HEK293T (cell line): ENCODE measurements at places on chromosomes 13 and 19.
A peak's percentile ranks its signal among the peaks of the same experiment; 100 is the strongest.

GRCh38 chr19:29537601-29538000 is 11.8 kb downstream of the VSTM2B start:
- no peak for DNase-seq

GRCh38 chr13:113063091-113063491 is 42.5 kb upstream of the F7 start:
- DNase-seq = no peak

- DNase-seq = no peak
Observed at GRCh38 chr19:11989112-11989456, 24.2 kb downstream of the ZNF763 start.

DNA sequence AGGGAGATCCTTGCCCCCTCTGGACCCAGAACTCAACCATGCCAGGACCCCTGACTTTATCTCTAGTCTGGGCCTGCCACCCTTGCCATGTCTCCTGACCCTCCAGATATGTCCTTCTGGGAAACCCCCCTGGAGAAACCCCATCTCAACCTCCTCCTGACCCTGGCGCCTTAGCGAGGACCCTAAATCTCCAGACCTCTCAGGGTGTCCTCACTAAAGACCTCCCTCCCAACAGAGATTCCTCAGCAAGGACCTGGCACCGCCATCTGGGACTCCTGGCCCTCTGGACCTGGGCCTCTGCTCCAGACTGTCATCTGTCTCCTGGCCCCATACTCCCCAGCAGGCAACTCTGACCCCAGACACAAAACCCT is 1.3 kb downstream of the KCNK6 start:
- DNase-seq = no peak

DNA sequence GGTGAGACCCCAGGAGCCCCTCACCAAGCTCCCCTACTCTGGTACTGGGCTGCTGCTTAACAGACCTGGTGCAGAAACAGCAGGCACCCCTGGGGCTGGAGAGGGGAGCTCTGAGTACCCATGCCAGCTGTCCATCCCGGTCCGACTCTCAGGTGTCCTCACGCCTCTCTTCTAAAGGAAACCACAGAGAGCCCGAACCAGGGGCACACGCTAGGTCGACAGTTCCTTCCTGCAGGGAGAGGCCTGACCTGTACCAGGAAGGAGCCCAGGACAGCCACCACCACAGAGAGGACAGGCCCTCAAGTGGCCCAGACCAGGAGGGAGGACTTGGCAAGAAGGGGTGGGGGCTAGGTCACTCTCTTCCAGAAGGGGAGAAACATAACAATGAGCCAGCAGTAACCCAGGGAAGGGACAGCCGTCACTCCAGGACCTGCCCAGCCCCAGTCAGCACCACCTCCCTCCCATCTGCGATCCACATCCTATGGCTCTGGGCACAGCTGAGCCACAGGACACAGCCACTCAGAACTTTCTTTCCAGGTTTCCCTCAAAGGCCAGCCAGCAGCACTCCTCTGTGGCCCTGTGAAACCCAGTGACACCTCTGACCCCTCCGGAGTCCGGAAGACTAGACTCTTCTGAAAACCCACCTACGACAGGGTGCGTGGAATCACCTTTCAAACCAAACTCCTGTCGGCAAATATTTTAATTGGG is 13.0 kb upstream of the SLC35E1 start:
- DNase-seq = no peak

DNA sequence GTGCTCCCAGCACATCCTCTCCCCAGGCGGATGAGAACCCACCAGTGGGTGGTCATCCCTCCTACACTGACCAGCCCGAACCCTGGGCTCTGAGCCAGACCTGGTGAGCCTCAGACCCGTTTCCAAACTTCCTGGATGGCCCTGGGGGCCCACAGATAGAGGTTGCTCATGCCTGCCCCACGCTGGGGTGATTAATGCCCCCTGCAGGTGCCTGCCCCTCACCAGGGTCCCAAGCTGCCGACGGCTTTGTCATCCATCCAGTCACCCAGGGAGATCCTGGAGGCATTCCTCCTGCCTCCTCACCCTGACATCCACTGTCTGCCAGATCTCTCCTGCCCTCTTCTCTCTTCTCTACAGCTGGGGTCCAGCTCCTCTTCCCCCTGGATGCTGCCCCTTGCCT is 28.4 kb upstream of the PLA2G4C start:
- DNase-seq = no peak

GRCh38 chr19:48397263-48398101 is 4.0 kb downstream of the GRIN2D start:
- DNase-seq = no peak

DNA sequence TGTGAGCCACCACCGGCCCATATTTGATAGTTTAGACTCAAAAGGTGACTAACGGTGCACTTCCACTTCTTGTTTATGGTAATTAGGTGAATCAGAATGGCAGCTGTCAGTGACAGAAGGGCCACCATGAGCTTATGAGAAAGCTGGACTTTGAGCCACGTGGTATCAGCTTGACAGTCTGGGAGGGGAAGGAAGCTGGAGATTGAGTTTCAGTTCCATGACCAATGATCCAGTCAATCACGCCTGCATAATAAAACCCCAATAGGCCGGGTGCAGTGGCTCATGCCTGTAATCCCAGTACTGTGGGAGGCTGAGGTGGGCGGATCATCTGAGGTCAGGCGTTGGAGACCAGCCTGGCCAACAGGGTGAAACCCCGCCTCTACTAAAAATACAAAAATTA is 8.2 kb downstream of the EID2B start:
- DNase-seq = no peak

DNA sequence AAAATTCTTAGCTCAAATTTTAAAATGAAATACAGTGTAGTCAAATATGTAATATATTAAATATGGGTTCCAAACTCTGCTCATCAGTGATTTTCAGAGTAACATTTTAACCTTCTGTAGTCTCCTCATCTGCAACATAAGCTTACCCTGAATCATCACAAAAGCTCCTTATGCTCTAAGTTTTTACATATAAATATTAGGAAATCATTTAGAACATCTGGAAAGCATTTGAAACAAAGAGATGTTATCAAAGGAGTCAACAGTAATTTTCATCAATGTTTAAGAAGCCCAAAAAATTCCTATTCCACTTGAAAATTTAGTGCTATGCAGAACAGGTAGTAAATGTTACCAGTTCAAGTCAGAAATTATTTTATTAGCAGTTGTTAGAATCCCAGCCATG is 224.7 kb downstream of the DCT start:
- DNase-seq = no peak

GRCh38 chr19:17996826-17997316 is 11.1 kb upstream of the ARRDC2 start:
- peak; percentile 90 for DNase-seq

DNA sequence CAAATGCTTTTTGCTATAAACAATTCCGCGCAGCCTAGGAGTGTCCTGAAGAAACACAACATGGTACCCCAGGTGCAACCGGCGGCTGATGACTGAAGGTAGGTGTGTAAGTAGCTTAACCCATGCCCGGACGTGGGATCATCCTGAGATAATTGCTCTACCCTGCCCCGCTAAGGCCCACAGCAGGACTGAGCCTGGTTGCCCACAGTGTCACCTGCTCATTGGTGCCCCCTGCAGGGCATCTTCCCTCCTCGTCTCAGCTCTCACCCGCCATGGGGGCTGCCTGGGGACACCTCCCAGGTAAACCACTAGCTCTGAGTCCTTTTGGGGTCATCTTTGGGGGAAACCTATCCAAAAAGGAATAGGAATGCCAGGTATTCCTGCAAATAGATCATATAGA is 22.3 kb downstream of the TMEM161A start:
- DNase-seq = peak; percentile 65

DNA sequence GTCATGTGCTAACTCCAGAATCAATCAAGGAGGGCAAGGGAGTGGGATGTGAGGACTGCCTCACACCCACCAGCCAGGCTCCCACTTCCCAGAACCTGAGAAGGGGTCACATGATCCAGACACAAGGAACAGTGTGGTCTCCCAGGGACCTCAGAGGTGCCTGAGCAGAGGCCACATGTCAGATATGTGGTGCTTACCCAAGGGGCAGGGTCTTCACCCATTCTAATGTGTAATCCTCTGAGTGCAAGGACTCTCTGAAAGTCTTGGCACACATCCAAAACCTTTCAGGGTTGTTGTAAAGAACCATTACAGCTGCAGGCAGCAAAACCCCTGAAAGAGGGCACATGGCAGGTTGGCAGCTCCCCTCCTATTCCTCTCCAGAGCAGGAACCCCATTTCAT is 656.6 kb downstream of the UQCRFS1 start:
- no peak for DNase-seq

- DNase-seq = no peak
Observed at GRCh38 chr13:71754407-71754974, 112.5 kb downstream of the DACH1 start.

GRCh38 chr19:1782521-1782920 is 29.2 kb downstream of the ONECUT3 start:
- no peak for DNase-seq

DNA sequence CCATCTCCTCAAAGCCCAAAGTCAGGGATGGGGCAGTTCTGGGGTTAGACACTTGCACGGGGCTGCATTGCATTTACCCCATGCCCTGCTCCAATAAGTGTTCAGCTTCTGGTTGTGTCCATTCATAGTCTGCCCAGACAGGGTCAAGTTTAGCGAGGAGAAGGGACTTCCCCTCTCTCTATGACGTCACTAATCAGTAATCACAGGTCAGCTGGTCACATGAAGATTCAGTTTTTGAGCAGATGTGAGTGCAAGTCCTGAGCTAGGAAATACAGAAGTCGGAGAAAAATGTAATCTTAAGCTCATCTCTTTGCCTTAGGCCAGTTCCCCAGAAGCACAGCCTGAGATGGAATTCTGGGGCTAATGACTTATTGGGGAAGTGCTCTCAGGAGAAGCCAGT is 310.1 kb downstream of the TSHZ3 start:
- no peak for DNase-seq

GRCh38 chr19:50344661-50345318 is 15.6 kb upstream of the KCNC3 start:
- no peak for DNase-seq

DNA sequence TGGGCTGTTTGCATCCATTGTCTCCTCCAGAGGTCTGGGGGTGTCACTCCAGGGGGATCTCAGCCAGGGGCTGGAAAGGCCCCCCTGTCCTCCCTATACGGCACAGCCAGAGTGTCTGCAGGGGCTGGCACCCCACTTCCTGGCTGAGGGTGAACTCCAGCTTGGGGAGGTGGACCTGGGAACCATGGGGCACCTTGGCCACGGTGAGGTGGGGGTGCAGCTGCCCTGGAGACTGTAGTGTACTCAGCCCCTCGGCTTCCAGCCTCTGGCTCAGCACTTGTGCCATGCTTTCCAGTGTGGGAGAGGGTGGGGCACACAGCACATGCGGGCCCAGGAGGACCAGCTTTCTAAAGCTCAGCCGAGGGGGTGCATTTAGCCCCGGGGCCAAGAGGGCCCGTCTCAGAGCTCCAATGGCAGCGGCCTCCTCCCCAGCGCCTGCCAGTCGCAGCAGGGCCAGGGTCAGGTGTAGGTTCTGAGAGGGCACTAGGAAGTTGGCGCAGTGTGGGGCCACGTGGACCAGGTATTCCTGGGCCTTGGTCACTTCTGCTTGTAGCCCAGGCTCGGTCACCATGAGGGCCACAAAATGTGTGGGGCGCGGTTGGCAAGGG is 1.4 kb downstream of the LENG9 start:
- DNase-seq = no peak

DNA sequence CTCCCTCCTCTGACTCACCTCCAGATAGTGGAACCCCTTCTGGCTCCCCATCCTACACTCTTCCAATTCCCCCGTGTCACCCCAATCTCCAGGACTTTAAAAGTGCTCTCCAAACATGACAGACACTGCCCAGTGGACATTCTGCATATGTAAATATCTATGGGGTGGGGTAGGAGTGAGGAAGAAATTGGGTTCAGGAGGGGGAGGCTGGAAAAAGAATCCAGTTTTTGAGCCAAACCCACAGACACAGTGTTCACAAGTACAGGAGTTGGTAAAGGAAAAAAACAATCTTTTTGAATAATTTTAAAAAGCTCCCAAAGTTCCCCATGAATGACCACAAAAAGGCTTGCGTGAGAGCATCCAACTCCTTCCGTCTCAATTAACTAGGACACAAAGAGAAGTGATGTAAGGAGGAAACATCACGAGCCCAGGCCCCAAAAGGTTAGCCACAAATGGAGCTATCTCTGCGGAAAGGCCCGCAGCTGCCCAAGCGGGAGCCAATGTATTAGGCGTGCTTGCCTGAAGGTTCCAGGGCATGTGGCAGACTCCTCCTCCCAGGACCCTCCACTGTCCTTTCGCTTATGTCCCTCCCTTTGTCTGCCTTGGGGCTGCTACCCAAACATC is 18.0 kb downstream of the ZC3H4 start:
- DNase-seq = no peak

- no peak for DNase-seq
Observed at GRCh38 chr13:30142486-30143211, 164.7 kb downstream of the KATNAL1 start.

- no peak for DNase-seq
Observed at GRCh38 chr13:105783261-105783660, 752.2 kb downstream of the EFNB2 start.

DNA sequence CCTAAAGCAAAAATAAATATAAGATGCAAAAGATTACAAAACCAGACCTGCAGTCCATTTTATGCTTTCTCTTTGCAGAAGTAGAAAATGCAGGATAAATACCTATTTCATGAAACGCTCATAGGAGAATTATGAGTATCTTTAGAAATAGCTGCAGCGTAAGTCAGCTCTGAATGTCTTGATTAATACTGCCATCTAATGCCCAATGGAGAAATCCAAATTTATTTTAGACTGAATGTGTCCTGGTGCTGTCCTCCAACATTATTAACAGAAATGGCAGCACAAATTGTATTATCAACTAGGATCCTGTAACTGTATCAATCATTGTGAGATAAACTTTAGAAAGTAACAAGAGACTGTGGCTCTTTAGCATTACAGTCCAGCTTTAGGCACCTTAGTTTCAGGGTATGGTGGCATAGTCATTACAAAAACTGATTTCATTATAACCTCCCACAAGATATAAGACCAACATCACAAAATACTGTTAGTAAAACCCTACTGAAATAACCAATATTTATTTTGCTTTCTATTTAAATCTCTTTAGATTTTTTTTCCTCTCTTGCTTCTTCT is 162.1 kb upstream of the MIR17HG start:
- peak; percentile 54 for DNase-seq

DNA sequence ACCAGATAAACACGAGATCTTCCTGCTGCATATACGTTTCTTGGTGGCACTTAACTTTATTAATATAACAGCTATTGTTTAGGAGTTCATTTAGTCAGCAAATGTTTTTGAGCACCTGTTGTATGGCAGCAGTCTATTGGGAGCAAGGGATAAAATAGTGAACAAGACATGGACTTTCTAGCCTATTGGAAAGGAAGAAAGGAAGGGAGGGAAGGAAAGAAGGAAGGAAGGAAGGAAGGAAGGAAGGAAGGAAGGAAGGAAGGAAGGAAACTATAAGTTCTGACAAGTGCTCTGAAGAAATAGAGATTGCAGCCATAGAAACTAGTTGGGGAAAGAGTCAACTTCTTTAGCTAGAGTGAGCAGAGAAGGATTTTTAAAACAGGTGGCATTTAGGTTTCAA is 149.1 kb upstream of the STARD13 start:
- no peak for DNase-seq

GRCh38 chr19:8333767-8334457 is 9.2 kb downstream of the KANK3 start:
- no peak for DNase-seq

- DNase-seq = no peak
Observed at GRCh38 chr19:35741203-35741515, 1.1 kb downstream of the IGFLR1 start.

GRCh38 chr13:112719016-112719415 is 29.2 kb downstream of the ATP11A start:
- DNase-seq = no peak
